ENCODE measurements at places on chromosomes 6 and 20.

DNA sequence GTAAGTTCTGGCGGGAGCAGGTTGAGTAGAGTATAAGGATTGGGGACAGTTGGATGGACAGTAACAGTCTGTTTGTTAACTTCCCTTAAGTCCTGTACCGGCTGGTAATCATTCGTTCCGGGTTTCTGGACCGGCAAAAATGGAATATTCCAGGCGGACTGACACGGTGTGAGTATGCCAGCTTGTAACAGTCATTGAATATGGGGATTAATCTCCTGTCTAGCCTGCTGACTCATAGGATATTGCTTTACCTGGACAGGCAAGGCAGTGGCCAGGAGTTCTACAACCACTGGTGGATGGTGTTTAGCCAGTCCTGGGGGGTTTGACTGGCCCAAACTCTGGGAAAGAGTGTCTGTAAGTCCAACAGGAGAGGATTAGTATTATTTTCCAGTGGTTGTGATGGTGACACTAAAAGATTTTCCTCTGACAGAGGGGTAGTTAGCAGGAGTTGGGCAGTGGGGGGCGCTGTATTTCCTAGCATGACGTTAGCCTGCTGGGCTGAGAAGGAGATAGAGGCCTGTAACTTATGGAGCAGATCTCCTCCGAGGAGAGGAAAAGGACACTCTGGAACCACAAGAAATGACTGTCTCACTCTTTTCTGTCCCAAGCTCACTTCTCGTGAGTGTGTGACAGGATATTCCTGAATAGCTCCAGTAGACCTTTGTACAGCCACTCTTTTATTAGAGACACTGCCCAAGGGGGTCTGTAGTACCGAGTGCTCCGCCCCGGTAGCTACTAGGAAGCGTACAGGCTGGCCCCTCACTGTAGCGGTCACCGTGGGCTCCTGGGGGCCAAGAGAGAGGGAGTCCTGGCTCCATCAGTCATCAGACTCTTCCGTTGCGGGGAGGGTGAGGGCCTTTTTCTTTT lies 152.2 kb downstream of the TRIM27 start:
- DNase-seq, result no peak

- DNase-seq, result no peak
These were observed 28.7 kb downstream of the PYGB start for GRCh38 chr20:25276533-25277050.

DNA sequence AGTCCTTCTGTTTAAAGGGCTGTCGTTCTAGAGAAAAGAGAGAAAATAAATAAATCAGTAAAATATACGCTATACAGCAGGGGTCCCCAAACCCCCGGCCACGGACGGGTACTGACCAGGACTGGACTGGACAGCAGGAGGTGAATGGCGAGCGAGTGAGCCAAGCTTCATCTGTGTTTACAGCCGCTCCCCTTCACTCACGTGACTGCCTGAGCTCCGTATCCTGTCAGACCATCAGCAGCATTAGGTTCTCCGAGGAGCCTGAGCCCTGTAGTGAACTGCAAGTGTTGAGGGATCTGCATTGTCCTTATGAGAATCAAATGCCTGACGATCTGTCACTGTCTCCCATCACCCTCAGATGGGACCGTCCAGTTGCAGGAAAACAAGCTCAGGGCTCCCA lies 76.5 kb downstream of the ZNF217 start:
- DNase-seq, result peak; percentile 52

DNA sequence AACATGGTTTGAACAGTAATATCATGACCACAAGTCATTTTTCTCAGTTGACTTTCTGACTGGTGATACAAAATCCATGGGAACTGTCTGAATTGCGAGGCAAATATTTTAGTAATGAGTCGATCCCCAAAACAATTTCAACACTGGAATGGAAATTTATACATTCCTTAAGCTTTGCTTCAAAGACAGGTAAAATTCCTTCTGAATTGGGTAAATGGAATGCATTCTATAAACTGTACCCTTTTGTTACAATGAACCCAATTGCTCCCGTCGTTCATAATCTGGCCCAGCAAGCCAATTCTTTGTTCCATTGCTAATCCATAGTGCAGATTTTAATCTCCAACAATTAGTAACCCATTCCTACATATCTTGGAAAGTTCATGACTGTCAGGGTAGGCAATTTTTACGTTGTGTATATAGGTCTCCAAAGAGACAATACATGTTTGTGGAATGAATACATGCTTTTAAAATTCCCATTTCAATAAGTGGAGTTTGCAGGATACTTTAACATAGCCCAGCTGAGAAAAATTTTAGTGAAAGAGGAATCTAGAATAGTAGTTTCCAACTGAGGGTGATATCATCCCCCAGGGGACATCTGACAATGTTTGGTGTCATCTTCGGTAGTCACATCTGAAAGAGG lies 32.7 kb downstream of the CYP24A1 start:
- peak; percentile 72 for DNase-seq

- no peak for DNase-seq
These were observed 287.9 kb downstream of the CDC5L start for GRCh38 chr6:44675449-44675848.

DNA sequence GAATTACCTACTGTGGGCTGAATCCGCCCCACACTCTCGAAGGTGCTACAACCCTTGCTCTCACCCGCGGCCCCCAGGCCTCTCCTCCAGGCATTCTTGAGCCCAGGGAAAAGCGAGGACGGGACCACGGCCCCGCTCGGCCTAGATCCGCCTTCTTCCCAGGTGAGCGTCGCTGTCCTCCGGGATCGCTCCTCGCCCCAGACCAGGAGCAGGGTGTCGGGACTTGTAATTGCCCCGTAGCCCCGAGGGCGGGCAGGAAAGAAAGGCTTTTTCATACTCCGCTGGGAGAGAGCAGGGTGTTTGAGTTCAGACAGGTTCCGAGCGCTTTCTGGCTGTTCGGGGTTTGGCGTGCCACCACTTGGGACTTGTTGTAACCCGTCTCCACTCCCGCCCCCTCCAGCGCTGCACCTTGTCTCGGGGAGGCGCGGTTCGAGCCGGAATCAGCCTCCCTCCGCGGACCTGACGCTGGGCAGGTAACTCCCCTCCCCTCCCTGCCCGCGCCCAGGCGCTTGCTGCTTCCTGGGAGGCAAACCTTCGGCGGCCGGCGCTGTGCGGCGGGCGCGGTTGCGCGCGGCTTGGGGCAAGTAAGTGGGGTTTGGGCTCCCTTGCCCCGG lies at the start of gene FAM83B:
Gene FAM83B (plus strand): TSS at position 529 of the 614 bp plus-strand sequence. CDS start 23,476 bp downstream, outside the sequence.
- no peak for DNase-seq

GRCh38 chr6:169409742-169410312 lies 156.2 kb upstream of the THBS2 start:
- DNase-seq, result peak; percentile 21

DNA sequence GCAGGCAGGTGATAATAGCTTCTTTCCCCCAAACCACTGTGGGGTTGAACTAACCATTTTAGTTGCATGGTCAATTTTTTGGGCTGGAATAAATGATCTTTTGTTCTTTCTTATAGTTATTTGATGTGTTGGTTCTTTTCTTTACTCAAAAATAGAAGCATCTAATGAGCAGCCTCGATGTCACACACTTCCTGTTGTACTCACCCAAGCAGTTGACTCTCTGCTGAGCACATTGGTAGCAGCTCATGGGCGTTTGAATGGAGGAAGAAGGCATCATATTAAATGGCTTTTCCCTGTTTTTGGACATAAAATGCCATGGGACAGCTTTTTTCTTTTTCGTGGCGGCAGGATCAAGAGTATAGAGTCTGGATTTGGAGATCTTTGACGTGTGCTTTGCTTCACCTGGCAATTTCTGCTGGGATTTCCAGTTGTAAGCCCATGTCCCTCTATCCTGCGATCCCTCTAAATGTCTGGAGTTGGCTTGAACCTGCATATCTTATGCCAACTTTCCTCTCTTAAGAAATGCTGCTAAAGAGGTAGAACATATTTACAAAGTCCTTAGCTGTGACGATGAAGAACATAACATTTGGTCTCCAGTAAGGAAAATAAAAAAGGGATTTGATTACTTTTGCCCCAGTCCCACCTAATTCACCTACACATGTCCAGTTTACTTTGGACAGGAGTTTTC lies 268.3 kb downstream of the PRL start:
- no peak for DNase-seq

GRCh38 chr6:34414999-34415858 lies 10.6 kb downstream of the RPS10 start:
- DNase-seq, result peak; percentile 72

DNA sequence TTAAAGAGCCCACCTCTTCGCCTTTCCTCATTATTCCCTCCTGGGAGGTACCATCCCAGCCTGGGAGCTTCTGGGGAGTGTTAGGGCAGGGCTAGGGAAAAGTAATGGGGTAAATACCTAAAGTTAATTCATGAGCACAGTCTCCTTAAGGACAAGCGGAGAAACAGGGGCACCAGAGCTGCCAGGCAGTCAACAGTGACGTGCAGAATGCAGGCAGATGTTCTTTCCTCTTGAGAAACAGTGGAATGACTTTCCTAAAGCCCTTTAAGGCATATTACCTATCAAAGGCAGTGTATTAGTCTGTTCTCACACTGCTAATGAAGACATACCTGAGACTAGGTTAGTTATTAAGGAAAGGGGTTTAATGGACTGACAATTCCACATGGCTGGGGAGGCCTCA lies 76.3 kb downstream of the RNF144B start:
- no peak for DNase-seq

- DNase-seq, result peak; percentile 93
These were observed 30.6 kb upstream of the APCDD1L start for GRCh38 chr20:58545565-58546415.

GRCh38 chr6:155493026-155493693 lies 37.5 kb upstream of the NOX3 start:
- DNase-seq, result no peak

GRCh38 chr6:150302520-150303176 lies 66.2 kb upstream of the IYD start:
- DNase-seq, result no peak

GRCh38 chr6:73121421-73121993 lies 103.8 kb downstream of the KHDC1L start:
- DNase-seq, result peak; percentile 15

DNA sequence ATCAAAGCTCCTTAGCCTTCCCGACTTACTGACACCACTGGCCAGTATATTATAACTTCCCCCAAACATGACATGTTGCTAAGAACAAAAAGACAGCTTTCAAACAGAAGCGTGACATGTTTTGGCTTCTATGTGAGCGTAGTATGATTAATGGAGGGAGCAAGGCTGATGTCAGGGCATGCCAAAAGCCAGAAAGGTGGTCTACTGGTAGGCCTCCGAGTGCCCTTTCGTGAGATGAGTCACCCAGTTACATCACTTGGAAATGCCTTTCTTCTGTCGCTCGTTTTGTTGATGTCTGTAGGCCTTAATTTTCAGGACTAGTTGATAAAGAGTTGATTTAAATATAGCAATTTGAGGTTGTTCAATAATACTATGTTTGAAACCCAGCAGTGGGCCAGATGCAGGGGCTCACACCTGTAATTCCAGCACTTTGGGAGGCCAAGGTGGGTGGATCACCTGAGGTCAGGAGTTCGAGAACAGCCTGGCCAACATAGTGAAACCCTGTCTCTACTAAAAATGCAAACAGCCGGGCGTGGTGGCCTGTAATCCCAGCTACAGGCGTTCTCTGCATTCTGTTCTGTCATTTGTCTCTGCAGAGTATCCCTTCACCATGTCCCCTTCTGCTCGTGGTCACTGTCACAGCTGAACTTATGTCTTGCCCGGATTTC lies 53.3 kb downstream of the CNKSR3 start:
- peak; percentile 91 for DNase-seq

DNA sequence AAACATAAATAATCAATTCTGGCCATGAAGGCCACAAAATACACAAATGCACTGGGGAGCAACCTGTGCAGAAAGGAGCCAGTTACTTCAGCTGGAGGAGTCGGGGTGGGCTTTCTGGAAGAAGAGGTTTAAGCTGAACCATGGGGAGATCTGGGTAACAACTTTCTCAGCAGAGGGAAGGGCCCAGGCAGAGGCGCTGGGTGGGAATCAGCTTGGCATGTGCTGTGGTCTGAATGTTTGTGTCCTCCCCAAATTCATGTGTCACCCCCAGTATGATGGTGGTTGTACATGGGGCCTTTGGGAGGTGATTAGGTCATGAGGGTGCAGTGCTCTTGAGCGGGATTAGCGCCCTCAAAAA lies 107.9 kb downstream of the SYCP2 start:
- no peak for DNase-seq

DNA sequence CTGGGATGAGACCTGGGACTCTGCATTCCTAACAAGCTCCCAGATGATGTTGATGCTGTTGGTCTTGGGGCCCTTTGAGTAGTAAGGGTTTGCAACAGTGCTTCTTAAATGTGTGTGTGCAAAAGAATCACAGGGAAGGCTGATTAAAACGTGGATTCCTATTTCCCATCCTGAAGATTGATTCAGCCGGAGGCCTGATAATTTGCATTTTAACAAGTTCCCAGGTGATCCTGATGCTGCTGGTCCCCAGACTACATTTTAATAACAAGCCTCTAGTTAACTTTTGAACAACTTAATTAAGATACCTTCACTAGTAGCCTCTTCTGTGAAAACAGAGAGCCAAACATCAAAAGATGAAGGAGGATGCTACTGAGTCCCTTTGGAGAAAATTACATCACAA lies 156.4 kb upstream of the LAMP5 start:
- DNase-seq, result no peak

GRCh38 chr20:49426873-49427272 lies 55.6 kb downstream of the KCNB1 start:
- DNase-seq, result peak; percentile 25

DNA sequence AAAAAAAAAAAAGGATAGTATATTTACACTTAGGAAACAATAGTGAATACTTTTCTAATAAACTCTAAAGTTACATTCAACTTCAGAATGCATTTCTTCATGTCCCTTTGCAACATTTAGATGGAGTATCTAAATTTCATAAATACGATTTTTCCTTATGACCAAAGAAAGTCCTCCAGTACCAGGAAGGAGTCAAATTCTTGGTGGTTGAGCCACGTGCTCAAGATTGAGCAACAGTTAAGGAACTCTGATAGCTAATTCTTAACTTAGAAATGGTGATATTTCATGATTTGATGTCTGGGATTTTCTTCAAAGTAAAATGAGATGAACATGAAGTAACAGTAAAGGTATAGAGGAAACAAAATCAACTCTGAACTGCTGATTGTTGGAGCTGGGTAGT lies 92.7 kb downstream of the SASH1 start:
- DNase-seq, result no peak

GRCh38 chr6:163416557-163417253 lies 2.2 kb downstream of the QKI start:
- peak; percentile 88 for DNase-seq

GRCh38 chr6:143141442-143141841 lies 80.8 kb downstream of the AIG1 start:
- peak; percentile 87 for DNase-seq

- no peak for DNase-seq
These were observed 216.5 kb upstream of the RREB1 start for GRCh38 chr6:6891125-6891721.

DNA sequence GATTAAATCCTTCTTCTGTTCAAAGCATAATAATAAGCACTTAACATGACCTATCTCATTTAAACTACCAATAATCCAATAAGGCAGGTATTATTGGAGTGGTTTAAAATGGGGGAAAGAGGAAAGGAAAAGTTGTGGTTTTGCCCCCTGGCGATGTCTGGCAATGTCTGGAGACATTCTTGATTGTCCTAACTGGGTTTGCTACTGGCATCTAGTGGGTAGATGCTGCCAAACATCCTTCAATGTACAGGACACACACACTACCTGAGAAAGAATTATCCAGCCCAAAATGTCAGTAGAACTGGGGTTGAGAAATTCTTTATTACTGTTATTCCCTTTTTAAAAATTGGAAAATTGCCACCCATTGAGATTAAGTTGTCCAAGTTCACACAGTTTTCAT lies 25.2 kb upstream of the SRSF6 start:
- DNase-seq, result peak; percentile 32

All from RPMI7951 (cell line).